ENCODE measurements at places on chromosomes 2 and 18.

- no peak for DNase-seq
Observed at GRCh38 chr18:48136051-48136826, 205.8 kb upstream of the SMAD2 start.

- no peak for DNase-seq
Observed at GRCh38 chr2:241007880-241008710, 9.7 kb downstream of the SNED1 start.

- DNase-seq: no peak
Observed at GRCh38 chr2:111944531-111945210, 46.3 kb downstream of the MERTK start.

DNA sequence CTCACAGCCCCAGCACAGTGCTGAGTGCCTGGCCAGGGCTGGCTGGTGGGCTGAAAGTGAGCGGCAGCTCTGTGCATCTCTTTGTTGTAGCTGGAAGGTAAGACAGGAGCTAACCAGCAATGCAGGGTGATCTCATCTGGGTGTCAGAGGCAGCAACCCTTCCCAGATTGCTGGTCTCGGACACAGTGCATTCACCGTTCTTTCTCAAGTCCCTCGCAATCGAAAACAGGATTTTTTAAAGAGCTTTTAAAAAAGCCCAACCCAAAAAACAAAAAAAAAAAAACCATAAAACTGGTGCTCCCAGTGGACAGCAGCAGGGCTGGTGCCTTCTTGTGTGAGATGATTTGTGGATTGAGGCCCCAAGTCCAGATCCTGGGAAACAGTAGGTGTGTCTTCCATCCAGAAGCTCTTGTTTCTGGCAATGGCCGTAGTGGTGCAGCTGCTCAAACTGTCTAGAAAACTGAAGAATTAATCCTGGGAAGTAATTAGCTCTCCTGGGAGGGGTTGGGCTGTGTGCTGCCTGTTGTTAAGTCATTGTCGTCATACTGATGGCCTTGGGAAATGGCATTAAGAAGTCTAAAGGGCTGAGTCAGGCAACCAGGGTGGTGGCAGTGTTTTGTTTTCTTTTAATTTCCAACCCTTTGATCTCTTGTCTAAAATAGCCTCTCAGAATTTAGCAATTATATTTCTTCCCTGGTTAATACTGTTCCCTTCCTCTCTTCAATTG lies 156.7 kb downstream of the KLHL29 start:
- no peak for DNase-seq

DNA sequence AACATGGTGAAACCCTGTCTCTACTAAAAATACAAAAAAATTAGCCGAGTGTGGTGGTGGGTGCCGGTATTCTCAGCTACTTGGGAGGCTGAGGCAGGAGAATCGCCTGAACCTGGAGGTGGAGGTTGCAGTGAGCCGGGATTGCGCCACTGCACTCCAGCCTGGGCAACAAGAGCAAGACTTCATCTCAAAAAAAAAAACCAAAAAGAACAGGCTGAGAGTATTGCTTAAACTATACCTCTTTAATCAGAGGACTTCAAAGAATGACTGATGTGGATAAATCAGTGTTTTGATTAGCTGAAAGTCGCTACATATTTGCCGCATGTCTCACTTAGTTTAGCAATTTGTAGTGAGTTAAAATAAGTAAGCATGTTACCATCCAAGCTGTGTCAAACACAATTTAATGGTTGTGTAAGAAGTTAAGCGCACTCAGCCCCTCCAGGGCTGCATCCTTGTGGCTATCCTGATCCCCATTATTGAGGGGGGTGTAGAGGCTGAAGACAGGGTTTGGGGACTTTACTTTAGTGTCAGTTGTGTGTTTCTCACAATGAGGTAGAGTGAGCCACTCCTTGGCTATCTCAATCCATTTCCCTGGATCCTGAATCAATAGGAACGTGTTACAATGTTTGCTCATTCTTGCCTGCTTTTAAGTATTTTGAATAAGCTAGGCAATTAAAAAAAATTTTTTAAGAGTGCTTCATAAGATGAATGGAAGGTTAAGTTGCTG lies 11.0 kb upstream of the FARP2 start:
- no peak for DNase-seq

- DNase-seq: no peak
Observed at GRCh38 chr2:120240901-120241429, 11.7 kb upstream of the RALB start.

GRCh38 chr18:73959352-73959751 lies 188.3 kb downstream of the FBXO15 start:
- no peak for DNase-seq

DNA sequence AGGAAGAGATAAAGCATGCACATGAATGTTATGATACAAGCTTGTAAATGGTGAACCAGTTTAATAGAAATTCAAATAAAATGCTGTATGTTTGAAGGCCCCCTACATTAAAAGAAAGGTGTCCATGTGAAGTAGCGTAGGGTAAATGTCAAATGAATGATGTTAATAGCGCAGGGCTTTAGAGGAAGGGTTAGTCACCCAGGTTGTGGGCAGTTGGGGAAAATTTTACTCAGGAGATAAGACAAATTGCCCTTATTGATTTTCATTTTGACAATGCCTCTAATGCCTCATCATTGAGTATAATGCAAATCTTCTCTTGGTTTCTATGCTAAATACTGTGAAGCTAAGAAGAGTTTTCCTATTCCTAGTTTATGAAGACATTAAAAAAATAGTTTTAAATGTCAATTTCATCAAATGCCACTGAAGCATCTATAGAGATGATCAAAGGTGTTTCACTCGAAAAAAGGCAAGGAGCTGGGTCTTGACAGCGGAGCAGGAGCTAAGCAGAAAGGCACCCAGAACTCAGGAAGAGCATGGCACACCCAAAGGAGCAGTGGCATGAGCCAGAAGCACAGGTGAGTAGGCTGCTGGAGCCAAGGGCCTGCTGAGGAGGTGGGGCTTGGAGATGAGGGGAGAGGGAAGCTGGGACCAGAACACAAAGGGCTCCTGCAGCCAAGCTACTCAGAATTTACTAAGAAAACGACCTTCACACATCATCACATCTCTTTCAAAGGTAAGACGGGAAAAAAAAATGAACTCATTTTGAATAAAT lies 129.3 kb upstream of the ACKR3 start:
- DNase-seq: no peak

GRCh38 chr2:8409461-8410260 lies 272.2 kb upstream of the ID2 start:
- DNase-seq: no peak

DNA sequence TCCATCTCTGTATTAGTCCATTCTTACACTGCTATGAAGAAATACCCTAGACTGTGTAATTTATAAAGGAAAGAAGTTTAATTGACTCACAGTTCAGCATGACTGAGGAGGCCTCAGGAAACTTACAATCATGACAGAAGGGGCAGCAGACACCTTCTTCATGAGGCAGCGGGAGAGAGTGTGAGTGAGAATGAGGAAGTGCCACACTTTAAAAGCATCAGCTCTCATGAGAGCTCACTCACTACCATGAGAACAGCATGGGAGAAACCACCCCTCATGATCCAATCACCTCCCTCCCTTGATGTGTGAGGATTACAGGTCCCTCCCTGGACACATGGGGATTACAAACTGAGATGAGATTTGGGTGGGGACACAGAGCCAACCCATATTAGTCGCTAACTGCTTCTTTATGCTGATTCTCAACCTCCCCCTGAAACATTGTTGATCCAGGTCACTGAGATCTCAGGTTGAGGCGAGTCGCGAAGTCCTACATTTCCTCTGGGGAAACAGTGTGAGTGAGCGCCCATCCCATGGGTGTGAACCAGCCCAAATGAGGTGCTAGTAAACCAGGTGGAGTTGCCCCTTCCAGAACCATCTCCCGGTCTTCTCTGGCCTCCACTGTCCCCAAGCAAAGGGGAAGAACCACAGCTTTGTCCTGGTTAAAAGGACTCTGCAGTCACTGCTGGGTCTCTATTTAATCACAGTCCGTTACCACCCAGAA lies 123.8 kb downstream of the CAPN13 start:
- no peak for DNase-seq

Data from activated CD8-positive, alpha-beta memory T cell treated with anti-CD3 and anti-CD28 coated beads for 48 hours (primary cell).